ENCODE measurements at places on chromosomes 11 and 22.

- no peak for DNase-seq
Observed at GRCh38 chr11:35061516-35062440, 77.2 kb upstream of the CD44 start.

DNA sequence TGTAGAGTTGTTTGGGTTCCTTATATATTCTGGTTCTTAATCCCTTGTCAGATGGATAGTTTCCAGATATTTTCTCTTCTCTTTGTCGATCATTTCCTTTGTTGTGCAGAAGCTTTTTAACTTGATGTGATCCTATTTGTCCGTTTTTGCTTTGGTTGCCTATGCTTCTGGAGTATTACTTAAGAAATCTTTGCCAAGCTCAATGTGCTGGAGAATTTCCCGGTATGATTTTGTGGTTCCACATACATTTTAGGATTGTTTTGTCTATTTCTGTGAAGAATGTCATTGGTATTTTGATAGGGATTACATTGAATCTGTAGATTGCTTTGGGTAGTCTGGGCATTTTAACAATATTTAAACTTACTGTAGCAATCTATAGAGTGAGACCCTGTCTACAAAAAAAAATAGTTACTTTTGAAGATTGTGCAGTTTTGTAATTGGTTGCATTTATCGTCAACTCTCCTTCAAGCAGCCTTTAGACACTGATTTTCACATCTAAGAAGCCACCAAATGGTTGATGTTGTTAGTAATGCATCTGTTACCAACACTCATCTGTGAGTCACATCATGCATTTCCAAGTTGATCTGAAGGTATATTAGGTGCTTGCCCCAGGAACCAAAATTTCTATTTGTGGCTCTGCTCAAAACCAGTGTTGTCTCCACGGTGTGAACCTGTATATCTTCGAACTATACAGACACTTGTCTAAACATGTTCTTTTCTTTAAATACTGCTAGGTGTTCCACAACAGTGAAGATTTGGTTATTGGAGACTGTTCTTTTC, 21.4 kb downstream of the XRCC6 start:
- no peak for DNase-seq

- DNase-seq = peak; percentile 100
Observed at GRCh38 chr11:6682936-6683861, at the start of gene MRPL17. MRPL17 (minus strand) TSS chr11:6683340; CDS start chr11:6683296, 44 bp downstream.

DNA sequence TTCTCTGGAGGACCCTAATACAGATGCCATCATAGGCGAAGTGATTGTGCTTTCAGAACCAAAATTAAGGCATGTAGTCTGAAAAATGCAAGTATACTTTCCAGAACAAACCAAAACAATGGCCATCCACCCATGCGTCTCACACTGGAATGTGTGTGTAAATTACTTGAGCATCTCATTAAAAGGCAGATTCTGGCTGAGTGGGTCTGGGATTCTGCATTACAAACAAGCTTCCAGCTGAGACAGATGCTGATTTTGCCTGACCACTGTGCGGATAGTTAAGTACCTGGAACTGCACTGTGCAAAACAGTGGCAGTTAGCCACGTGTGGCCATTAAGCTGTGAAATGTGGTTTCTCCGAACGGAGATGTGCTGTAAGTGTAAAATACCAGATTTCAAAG, 26.2 kb downstream of the RRP7A start:
- no peak for DNase-seq

All from activated T-cell treated with anti-CD3 and anti-CD28 coated beads for 24 hours (primary cell).